Endothelial cell of umbilical vein (primary cell): ENCODE measurements at places on chromosomes 13 and 19.

DNA sequence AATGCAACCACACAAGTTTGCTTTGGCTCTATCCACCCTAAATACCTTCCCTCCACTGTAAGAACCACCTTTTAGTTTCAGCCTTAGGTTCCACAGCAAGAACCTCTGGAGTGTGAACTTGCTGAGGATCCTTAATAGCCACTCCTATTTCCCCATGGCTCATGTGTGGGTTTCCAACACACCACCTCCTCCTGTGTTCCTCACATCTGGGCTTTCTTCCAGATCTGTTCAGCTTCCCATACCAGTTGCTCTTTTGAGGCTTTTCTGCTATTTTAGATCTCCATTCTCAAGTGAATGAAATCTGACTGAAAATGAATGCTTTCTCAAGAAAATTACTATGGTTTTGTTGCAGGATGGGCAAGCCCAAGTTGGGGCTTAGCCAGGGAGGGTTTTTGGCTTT lies 104.8 kb upstream of the MIR17HG start:
- DNase-seq: no peak

GRCh38 chr13:93108111-93108601 lies 118.5 kb upstream of the GPC6 start:
- no peak for DNase-seq

GRCh38 chr19:3868770-3869456 lies at the start of gene ZFR2:
ZFR2 (minus strand) TSS chr19:3869038; CDS start chr19:3869017, 21 bp downstream.
- DNase-seq: no peak

GRCh38 chr19:54253331-54254194 lies 3.5 kb downstream of the LILRB5 start:
- no peak for DNase-seq

DNA sequence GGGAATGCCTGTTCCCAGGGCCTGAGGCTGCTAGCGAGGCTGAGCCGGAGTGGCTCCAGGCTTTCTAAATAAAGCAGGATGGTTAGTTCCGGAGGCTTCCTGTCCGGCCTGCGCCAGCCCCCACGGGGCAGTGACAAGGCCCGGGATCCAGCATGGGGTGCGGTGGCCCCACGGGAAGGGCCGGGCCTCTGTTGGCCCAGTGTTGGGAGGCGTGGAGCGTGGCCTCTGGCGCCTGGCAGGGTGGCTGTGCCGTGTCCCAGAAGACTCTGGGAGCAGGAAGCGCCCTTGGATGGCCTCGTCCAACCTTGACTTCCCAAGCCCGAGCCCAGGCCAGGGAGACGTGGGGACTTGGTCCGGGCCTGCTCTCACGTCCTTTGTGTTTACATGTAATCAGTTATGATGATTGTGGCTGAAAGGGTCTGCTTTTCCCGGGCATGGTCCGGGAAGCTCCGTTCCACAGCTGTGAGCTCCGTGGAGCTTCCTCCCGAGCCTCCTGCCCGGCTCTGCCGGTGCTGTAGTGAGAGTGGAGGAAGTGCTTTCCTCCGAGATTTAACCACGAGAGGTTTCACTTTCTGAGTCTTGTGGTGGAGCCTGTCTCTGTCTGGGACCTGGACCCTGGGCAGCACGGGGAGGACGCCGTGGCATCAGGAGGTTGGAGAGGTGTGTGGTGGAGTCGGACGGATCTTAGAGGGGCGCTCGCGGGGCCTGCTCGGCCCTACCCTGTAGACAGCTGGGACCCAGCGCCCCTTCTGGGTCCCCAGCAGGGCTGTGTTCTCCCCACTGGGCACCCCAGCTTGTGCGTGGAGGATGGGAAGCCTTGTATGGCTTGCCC lies 4.6 kb downstream of the GNA11 start:
- DNase-seq: peak; percentile 45

DNA sequence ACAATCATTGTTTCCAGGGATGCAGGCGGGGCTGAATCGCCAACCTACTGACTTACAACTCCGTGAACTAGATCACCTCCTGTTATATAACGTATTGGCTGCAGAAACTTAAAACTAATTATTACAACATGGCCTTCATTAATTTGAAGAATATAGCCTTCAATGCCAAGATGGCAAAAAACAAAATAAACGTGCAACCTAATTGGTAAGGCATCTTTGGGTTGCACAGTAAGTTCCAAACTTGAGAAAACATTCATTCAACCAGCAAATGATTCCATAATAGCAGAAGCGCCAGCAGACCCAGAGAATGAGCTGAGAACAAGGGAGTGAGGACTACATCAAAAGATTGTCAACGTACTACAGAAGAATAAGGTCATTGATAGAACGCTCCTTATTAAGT lies 39.8 kb downstream of the DACH1 start:
- DNase-seq: no peak

DNA sequence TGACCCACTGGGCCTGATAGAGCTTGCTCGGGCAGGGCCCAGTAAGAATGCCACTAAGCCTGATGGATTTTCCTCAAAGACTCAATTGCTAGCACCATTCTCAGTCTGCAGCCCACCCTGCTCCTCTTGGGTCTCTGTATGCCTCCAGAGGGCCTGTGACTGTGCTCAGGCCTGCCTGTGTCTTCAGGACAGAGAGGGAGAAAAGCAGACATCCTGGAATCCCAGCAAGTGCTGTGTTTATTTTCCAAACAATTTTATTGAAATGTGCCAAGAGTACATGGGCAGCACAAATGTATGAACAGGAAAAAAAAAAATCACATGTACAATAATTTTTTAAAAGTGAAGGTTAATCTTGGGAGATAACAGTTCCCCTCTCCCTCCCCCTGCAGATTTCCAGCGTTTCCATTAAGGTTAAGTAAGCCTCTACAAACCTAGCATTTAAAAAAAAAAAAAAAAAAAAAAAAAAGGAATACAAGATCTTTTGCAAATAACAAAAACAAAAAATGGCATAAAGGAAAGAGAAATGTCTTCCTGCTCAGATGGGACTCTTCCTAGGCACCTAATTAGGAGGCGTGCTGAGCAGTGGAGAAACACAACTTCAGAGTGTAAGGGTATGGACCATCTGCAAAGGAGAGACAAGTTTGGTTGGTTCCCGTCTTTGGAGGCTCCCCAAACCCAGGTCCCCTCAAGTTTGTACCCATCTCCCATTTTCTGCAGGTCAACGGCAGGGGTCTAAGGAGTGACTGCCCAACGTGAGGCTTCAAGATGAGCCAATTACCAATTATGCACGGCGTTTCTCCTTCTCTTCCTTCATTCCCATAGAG lies 4.8 kb upstream of the ECH1 start:
- no peak for DNase-seq

DNA sequence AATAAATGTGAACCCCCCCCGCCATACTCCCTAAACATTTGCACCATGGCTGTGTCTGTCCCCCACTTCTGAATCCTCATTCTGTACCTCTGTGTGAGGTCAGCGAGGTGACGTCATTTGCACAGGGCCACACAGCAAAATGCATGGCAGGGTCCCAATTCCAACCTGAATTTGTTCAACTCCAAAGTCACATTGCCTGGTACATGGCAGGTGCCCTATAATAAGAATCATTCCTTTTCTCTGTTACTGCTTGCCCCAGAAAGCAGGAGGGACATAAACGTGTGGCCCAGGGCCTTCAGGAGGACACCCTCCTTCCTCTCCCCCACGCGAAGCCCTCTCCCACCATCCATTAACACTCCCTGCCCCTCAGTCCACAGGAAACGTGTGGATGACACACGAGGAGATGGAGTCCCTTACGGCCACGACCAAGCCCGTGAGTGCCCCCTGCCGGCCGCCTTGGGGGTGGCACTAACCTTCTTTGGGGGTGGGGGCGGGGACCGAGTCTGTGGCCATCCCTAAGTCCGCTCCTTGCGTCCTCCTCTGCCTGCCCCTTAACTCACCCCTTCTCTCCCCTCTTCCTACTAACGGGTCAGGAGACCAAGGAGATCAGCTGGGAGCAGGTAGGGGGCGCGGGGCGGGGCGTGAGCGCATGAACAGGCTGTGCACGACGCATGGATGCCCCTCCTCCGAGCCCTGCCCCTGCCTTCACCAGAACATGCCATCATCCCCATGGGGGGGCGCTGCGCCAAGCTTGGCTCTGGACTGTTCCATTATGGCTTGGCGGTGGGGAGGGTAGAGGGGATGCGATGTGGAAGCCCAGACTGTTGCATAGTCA lies 9.4 kb downstream of the HRC start:
- DNase-seq: peak; percentile 77

DNA sequence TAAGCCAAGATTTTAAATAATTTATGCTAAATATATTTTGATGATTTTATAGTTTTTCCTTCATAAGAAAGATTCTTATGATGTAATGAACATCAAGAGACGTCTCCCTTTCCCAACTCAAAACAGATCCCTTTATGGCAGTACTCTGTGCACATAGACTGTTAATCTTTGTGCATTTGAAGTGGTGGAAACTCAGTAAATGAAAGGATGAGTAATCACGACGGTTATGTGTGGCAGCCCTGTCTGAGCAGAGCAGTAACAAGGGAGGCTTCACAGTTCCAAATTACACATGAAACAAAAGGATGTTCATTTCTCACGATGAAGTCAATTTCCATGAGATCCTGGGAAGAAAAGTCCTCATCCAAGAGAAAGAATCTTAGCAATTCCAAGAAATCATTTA lies 498.1 kb downstream of the KLF5 start:
- DNase-seq: no peak

- no peak for DNase-seq
Observed at GRCh38 chr19:1214862-1215731, 9.5 kb downstream of the STK11 start.

- no peak for DNase-seq
Observed at GRCh38 chr19:28349604-28350003, 863.3 kb downstream of the UQCRFS1 start.

DNA sequence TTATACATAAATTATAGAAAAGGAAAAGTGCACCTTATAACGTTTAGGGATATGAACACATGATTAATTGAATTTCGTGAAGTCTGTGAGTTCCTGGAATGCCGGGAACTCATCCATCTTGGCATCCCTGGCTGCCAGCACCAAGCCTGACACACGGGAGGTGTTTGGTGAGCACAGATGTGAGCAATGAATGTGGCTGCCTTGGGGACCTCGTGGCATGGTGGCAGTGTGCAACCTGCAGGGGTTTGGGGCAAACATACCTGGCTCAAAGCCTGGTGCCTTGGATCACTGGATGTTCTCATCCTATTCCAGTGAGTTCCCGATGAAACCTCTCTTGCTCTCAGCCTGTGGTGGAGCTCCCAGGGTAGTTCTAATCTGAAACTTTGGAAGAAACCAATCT lies 10.4 kb upstream of the MAP2K2 start:
- DNase-seq: no peak
